CD8-positive, alpha-beta memory T cell (primary cell): ENCODE measurements at places on chromosomes 6 and 20.

DNA sequence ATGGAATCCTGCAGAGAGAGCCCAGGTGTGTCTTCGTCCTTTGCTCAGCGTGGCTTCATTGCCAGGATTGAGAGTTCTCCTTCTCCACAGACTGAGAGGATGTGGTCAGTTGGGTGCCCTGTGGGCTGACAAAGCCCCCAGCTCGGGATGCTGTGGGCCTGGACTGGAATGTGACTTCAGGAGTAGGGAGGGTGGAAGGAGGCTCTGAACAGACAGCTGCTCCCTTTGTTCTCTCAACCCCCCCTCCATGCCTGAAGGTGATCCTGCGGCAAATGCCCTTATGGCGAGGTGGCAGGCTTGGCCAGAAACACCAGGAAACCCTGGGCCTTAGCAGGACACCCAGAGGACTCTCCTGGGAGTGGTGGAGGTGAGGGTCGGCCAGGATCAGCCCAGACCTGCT is 1.8 kb upstream of the CST5 start:
- H3K36me3 ChIP-seq, result no peaks in the 10 kb centered on the region
- DNase-seq, result no peak
- H3K27ac ChIP-seq, result no peak overlapping the region
- no peaks in the 10 kb centered on the region for H3K27me3 ChIP-seq
- no peak overlapping the region for H3K4me3 ChIP-seq

GRCh38 chr20:32559753-32560380 is 25.3 kb downstream of the NOL4L start:
- H3K27me3 ChIP-seq, result no peaks in the 10 kb centered on the region
- DNase-seq, result no peak
- no peak overlapping the region for H3K27ac ChIP-seq
- H3K4me1 ChIP-seq, result peaks cover 43% of the 10 kb centered on the region

DNA sequence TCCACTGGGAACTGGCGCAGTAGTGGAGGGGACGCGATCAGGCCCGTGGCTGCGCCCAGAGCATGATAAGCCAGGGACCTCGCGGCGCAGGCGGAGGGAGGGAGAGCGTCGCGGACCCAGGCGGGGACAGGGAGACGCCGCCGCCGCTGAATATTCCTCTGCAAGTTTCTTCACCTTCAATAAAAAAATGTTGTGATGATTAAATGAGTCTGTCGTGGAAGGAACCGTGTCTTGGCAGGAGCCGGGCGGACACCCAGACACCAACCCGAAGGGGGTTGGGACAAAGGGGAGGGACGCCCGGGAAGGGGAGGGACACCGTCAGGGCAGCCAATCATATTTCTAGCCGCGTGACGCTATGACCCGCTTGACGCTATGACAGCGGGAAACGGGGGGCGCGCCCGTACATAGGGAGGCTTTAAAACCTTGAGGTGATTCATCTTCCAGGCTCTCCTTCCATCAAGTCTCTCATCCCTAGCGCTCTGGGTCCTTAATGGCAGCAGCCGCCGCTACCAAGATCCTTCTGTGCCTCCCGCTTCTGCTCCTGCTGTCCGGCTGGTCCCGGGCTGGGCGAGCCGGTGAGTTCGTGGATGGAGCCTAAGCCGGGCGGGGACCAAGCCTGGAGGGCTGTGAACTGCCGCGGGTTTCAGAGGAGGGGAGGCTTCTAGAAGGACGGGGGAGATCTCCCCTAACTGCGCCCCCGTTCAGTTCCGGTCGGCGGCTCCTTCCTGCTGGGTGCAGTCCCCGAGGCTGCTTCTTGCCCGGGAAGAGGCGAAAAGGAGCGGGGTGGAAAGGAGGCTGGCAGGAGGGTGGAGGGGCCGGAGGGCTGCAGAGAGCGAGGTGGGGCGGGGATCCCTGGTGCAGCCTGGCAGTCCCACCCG is at the start of gene ULBP2:
Gene ULBP2, plus strand, starts transcription at position 432 of the 878 bp plus-strand sequence. Its CDS starts 59 bp downstream, at position 491.
- peaks cover 29% of the 10 kb centered on the region for H3K4me1 ChIP-seq
- H3K27me3 ChIP-seq, result peaks cover 37% of the 10 kb centered on the region
- DNase-seq, result peak; percentile 91
- H3K27ac ChIP-seq, result no peak within 1 kb of the TSS
- no peaks in the 10 kb centered on the region for H3K36me3 ChIP-seq
- peak within 1 kb of the TSS; percentile 83 for H3K4me3 ChIP-seq

- DNase-seq, result no peak
- H3K4me1 ChIP-seq, result peaks cover 42% of the 10 kb centered on the region
- H3K27ac ChIP-seq, result no peak overlapping the region
- H3K36me3 ChIP-seq, result no peaks in the 10 kb centered on the region
- H3K27me3 ChIP-seq, result no peaks in the 10 kb centered on the region
- H3K4me3 ChIP-seq, result peak overlapping the region; percentile 15
These were observed 159.9 kb downstream of the CD83 start for GRCh38 chr6:14277405-14277930.

GRCh38 chr6:110822249-110822648 is 7.0 kb upstream of the CDK19 start:
- no peaks in the 10 kb centered on the region for H3K27me3 ChIP-seq
- H3K4me3 ChIP-seq, result no peak overlapping the region
- H3K27ac ChIP-seq, result no peak overlapping the region
- no peaks in the 10 kb centered on the region for H3K36me3 ChIP-seq
- H3K4me1 ChIP-seq, result no peaks in the 10 kb centered on the region
- DNase-seq, result no peak

DNA sequence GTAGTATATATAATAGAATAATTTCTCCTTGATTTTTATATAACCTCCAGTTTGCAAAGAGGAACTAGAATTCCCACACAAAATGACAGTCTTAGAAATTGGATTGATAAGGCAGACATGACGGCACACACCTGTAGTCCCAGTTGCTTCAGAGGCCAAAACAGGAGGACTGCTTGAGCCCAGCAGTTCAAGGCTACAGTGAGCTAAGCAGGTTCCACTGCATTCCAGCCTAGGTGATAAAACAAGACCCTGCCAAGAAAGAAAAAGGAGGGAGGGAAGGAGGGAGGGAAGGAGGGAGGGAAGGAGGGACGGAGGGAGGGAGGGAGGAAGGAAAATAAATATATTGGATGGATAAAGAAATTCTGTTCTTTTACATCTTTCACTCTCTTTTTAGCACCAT is 77.6 kb upstream of the SASH1 start:
- DNase-seq, result no peak
- no peaks in the 10 kb centered on the region for H3K36me3 ChIP-seq
- H3K4me1 ChIP-seq, result no peaks in the 10 kb centered on the region
- H3K27ac ChIP-seq, result no peak overlapping the region
- H3K4me3 ChIP-seq, result no peak overlapping the region

GRCh38 chr6:106882601-106883518 is 91.7 kb downstream of the CD24 start:
- H3K27me3 ChIP-seq, result no peaks in the 10 kb centered on the region
- no peaks in the 10 kb centered on the region for H3K36me3 ChIP-seq

DNA sequence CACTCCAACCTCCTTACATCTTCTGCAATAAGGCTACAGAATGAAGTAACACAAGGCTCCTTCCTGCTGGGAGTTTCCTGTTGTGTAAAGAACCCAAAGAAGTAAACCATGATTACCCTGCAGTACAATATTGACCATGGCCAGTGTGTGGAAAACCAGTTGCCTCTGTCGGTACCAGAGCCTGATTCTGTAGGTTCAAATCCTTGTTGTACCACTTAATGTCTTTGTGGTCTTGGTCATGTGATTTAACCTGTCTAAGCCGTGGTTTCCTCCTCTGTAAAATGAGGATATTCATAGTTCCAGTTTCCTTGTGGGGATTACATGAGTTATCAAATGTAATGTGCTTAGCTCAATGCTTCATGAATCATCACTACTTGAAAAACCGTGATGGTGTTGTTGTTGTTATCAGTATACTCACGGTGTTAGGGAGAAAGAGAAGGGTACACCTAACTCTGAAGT is 60.3 kb upstream of the PRELID3B start:
- H3K27me3 ChIP-seq, result no peaks in the 10 kb centered on the region
- H3K36me3 ChIP-seq, result no peaks in the 10 kb centered on the region
- no peak overlapping the region for H3K4me3 ChIP-seq
- no peak for DNase-seq
- H3K27ac ChIP-seq, result no peak overlapping the region

DNA sequence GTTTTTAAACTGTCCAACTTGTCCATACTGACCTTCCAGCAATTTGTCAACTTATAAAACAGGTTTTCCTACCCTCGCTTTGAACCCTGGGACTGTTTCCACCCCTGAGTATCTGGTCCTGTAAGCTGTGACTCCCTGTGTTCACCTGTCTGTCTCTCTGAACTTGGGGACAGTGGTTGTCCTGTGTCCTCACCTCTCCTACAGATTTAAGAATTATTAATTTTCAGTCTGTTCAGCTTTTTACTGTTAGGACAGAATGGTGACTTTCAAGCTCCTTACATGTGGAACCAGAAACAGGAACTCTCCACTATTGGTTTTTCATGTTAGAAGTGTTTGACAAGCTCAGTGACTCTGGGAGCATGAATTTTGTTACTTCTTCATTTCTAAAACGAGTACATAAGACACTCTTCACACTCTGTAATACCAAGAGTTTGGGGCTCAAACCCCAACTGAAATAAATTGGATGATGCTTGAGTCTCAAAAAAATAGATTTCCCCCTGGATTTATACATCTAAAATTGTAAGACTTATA is 713.9 kb downstream of the COL12A1 start:
- no peaks in the 10 kb centered on the region for H3K4me1 ChIP-seq
- no peaks in the 10 kb centered on the region for H3K36me3 ChIP-seq
- no peaks in the 10 kb centered on the region for H3K27me3 ChIP-seq
- DNase-seq, result no peak
- no peak overlapping the region for H3K27ac ChIP-seq

GRCh38 chr6:40585223-40585622 is 1.9 kb downstream of the LRFN2 start:
- DNase-seq, result no peak
- H3K27me3 ChIP-seq, result peaks cover 4% of the 10 kb centered on the region
- no peak overlapping the region for H3K27ac ChIP-seq
- peaks cover 12% of the 10 kb centered on the region for H3K4me1 ChIP-seq

GRCh38 chr20:7967199-7967844 is 27.1 kb upstream of the HAO1 start:
- H3K4me1 ChIP-seq, result no peaks in the 10 kb centered on the region
- no peak overlapping the region for H3K4me3 ChIP-seq
- DNase-seq, result no peak
- no peaks in the 10 kb centered on the region for H3K27me3 ChIP-seq
- no peaks in the 10 kb centered on the region for H3K36me3 ChIP-seq
- H3K27ac ChIP-seq, result no peak overlapping the region

GRCh38 chr6:95240514-95240913 is 336.8 kb upstream of the MANEA start:
- H3K4me1 ChIP-seq, result no peaks in the 10 kb centered on the region
- H3K27ac ChIP-seq, result no peak overlapping the region
- H3K4me3 ChIP-seq, result no peak overlapping the region
- no peaks in the 10 kb centered on the region for H3K27me3 ChIP-seq

DNA sequence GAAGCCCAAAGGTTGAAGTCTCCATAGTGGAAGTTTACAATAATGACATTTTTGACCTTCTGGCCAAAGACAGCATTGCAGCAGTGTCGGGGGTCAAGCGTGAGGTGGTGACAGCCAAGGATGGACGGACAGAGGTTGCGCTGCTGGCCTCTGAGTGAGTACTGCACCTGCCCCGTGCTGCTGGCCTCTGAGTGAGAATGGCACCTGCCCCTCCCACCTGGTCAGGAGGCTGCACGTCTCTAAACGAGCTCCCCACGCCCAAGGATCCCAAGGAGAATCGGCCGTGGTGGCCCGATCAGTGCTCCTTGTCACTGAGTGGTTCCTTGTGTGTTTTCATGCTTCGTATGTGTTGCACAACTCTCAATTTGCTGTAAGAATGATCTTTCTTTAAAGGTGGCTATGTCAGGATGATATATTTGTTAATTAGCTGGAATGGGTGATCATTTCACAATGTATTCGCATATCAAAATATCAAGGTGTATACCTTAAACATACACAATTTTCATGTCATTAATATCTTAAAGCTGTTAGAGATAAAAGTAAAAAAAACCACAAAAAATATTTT is 40.4 kb downstream of the FRMD1 start:
- H3K36me3 ChIP-seq, result no peaks in the 10 kb centered on the region
- H3K27me3 ChIP-seq, result no peaks in the 10 kb centered on the region
- H3K4me1 ChIP-seq, result no peaks in the 10 kb centered on the region
- H3K27ac ChIP-seq, result no peak overlapping the region
- H3K4me3 ChIP-seq, result no peak overlapping the region

DNA sequence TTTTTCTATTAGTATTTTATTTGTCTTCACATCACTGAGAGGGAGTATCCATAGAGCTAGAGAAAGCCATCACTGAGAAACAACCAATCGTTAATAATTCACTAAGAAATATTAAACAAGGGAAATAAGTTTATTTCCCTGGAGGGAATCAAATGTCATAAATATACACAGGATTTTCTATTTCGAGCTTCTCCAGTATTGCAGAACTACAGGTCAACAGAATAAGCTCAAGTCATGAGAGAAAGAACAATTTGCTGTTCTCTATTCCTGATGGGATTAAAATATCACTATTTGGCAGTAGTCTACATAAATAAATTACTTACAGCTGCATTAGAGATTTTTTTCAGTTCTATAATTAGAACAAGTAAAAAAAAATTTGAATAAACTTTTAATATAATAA is 2.2 kb upstream of the FAM162B start:
- H3K4me1 ChIP-seq, result no peaks in the 10 kb centered on the region
- no peak overlapping the region for H3K27ac ChIP-seq
- H3K27me3 ChIP-seq, result peaks cover 15% of the 10 kb centered on the region
- no peak for DNase-seq

DNA sequence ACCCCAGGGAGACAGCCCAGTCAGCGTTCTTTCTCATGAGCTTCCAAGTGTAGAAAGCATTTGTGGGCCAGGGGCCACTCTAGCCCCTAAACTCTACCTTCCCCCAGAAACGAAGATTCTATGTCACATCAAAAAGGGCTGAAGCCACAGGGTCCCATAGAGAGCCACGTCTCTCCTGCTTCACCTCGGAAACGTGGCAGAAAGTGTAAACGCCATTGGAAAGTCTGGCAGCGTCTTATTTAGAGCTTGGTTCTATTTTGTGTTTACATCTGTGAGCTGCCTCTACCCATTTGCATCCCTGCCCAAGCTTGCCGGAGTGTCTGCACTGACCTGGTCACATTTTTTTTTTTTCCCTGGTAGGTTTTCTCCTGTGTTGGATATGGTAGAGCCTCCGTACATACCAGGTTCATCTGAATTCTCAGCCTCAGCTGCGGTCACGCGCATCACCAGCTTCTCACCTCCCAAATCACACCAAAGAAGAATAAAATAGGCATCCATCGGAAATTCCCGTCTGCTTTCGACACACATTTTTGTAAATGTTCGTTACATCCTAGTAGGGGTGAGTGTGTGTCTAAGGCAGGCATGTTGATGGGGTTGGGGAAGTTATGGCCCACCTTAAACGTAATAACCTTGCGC is 62.6 kb downstream of the NPEPL1 start:
- H3K4me1 ChIP-seq, result no peaks in the 10 kb centered on the region
- H3K36me3 ChIP-seq, result no peaks in the 10 kb centered on the region
- no peak overlapping the region for H3K4me3 ChIP-seq

DNA sequence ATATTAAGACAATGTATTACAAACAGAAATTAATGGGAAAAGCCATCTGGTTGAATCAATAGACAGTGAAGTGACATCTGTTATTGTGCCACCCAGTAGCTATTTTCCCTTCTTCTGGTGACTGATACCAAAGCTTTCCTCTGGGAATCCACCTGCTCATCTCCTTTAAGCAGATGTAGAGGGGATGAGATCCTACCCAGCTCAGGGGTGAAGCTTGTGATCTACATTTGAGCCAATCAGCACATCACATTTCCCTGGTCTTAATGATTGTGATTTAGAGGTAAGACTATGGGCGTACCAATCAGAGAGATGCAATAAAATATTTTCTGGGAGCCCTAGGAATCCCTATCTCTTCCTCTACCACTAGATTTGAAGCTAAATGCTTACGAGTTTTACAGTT is 782.9 kb downstream of the PTPRT start:
- H3K36me3 ChIP-seq, result no peaks in the 10 kb centered on the region
- H3K4me3 ChIP-seq, result no peak overlapping the region
- no peak for DNase-seq
